ENCODE measurements at places on chromosomes 6 and 20.

DNA sequence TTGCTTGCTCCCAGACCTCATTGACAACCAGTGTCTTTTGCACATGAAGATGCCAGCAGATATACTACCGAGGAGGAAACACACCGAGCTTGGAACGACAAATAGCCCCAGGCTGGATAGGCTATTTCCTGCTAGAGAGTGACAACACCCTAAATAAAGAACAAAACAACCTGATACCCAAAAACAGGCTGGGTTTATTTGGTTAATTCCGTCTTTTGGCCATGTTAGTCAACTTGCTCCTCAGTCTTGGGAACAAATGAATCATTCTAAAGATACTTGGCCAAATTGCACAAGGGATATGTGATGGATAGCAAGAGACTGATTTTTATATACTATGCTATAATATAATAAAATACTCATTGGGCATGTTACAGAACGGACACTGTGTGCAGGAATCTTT lies 11.5 kb upstream of the MUC22 start:
- DNase-seq, result no peak

DNA sequence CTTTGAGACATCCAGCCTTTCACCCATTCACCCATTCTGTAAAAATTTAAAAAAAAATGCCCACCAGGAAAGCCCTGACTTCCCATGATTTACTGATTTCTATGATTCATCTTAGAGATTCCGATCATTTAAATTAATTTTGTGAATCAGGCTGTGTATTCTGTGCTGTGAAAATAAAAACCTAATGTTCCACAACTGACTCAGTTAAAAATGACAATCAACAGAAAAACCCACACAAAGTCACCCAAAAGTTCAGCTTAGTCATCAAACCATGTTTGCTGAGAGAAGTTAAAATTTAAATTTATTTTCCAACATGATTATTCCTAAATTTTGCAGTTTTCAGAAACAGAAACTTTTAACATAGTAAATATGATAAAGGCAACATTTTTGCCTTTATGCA lies 509.9 kb downstream of the TENT5A start:
- no peak for DNase-seq

- no peak for DNase-seq
Measured at GRCh38 chr6:108610270-108610839, 49.6 kb downstream of the FOXO3 start.

GRCh38 chr20:34350095-34350494 lies 13.0 kb upstream of the ITCH start:
- DNase-seq, result no peak

DNA sequence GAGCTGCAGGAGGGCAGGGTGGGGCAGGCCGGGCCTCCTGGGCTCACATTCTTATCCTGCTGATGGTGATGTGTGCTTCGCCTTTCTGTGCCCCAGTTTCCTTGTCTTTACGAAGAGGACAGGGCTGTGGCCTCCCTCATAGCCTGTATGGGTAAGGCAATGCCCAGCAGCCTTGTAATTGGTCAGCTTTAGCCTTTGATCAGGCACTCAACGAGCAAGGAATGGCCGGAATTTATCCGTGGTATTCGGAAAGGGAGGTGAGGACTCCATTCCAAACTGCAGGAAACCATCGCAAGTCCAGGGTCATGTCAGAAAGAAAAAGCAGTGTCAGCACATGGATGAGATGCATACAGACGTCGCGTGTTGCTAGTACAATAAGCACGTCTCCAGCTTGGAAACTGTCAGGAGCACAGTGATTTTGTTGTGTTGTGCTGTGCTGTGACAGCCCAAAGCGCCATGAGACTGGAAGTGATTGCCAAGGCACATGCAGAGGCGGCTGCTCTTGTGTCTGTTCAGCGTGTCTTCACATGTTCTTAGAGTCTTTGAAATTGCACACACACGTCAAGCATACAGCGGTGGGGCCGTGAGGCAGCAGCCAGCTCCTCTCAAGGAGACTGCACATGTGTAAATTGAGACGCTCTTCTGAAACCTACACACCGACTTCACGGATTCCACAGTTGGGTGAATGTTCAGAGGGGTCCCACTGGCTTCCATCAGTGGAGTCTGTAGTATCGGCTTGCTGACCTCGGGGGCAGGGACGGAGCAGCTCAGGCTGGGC lies 6.2 kb downstream of the SS18L1 start:
- no peak for DNase-seq

DNA sequence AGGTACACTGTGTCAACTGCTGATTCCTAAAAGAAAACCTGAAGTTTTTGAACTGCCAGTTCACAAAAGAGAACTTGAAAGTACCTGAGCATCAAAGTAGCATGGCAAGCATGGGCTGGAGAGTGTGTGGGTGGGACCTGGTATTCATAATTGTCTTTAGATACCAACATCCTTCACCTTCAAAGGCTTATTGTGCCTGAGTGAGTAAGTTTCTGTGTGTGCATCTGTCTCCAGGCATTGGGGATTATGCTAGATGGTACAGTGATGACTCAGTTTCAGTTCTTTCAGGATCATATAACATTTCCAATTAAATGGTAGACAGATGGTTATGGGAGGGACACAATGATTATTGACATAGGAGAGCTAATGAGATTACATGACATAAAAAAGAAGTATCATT lies 238.5 kb downstream of the ZFAND3 start:
- DNase-seq, result no peak

GRCh38 chr20:47309806-47310426 lies 46.6 kb downstream of the ZMYND8 start:
- no peak for DNase-seq

DNA sequence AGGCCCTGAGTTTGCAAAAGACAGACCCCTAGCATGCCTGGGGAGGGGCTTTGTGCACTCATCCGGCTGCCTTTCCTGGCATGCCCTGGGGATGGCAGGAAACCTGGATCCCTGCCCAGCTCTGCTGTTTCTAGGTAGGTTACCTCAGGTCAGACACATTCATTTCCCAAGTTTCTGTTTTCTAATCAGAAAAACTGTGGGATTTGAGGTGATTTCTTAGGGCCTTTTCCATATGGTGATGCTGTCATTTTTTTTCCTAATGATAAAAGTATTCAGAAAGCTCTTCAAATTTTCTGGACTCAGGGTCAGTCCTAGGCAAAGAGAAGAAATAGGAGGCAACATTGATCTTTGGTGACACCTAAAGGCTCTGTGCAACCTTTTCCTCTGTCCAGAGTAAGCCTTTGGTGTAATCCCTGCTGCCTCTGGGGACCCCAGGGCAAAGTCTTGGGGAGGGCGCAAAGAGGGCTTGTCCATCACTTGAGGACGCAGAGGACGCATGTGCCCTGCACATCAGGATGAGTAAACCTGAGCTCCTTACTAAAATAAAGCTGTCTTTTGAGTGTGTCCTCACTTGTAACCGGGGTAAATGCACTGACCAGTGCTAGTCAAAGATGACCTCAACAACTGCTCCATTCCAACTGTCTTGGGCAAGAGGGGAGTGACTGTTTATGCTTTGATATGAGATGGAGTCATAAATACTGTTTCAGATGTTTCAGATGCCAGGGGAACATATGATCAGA lies 13.5 kb upstream of the TRAM2 start:
- DNase-seq, result no peak

DNA sequence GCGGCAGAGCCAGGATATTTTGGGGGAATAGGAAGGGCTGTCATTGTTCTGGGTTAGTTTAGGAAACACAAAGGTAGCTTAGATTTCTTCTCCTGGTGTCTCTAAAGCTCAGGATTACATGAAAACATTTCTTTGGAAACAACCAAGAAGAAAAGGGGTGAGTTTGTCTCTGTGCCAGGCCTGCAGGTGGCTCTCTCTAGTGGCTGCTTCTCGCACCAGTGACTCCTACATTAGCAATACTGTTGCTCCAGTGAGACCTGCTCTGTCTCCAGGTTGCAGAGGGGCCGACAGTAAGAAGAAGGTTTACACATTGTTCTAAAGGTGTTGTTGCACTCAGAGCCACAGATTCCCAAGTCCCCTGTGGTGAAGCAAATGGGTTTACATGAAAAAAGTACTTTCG lies 104.6 kb upstream of the GLP1R start:
- no peak for DNase-seq

DNA sequence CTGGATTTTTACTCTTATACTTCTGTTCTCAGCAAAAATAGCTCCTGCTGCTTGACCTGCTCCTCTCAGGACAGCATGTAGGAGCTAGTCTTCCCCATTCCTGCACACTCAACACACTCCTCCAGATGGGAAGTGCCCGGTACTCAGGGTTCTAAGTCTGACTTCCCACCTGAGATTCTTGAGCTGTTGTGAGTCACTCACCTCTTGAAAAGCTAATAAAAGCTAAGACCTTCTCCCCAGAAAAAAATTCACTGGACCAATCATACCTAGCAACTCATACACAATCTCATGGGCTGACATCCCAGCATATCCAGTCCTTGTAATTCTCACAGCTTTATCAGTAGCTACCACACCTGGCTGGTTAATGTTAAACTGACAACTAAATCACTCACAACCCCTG lies 53.5 kb downstream of the TRPC4AP start:
- DNase-seq, result no peak
